ENCODE measurements at places on chromosomes 16 and 17. TPM values are rescaled to one million over a fixed set of nuclear protein-coding genes. Genes with fewer than 3 reads are reported as not detected.

GRCh38 chr17:44604116-44604761 lies 47.0 kb downstream of the FZD2 start:
- DNase-seq = no peak

DNA sequence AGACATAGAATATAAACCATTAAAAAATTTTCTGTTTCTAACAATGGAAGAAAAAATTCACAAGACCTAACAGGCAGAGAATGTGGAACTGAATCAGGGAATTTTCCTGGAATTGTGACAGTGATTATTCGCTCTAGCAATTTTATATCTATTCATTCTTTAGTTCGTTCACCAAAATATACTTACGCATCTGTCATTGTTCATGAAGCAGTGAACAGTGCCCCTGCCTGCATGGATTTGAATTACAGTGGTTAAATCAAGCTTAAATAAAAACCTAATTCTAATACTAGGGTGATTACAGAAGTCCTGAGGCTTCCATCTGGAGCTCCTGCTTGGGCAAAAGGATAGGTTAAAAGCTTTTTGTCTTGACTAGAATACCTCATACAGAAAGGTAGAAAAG lies 48.6 kb downstream of the ABCA8 start:
- DNase-seq = peak; percentile 30

- no peak for DNase-seq
Observed at GRCh38 chr17:62791235-62791734, 16.8 kb downstream of the MARCHF10 start.

GRCh38 chr17:69967910-69968411 lies 107.1 kb upstream of the KCNJ16 start:
- DNase-seq = peak; percentile 84

GRCh38 chr17:75366432-75366831 lies 39.0 kb downstream of the GRB2 start:
- no peak for DNase-seq

GRCh38 chr17:38877130-38877851 lies 7.4 kb downstream of the LASP1 start:
- DNase-seq = no peak

DNA sequence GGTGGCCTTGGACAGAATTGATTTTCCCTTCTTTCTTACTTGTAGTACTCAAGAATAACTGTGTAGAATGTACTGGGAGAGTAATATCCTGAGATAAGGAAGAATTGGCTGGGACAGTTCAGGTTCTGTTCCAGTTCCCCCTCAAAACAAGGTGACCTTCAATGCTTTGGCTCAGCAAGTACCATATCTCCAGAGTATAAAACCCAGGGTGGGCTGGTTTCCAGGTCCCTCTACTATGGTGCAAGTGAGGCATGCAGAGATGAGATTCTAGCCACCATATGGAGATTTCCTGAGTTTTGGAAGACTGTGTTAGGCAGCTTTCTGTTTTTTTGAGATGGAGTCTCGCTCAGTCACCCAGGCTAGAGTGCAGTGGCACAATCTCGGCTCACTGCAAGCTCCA lies 18.1 kb upstream of the DLX3 start:
- no peak for DNase-seq

DNA sequence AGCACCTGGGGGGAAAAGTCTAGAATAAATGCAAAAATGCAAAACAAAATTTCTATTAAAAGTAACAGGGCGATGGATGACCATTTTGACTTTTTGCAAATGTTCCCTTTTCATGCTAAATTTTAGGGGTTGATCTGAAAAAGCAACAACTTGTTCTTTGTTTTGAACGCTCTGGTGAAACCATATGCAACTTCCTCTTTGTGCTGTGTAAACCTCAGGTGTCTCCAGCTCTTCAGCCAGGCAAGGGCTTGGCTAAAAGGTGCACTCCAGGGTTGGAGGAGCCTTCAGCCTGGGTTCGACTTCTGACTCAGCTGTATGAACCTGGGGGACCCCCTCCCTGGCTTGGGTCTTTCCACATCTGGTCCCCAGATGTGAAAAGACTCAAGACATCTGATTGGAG lies 9.5 kb downstream of the IRF8 start:
- DNase-seq = no peak

The CCL2 gene
- 102 TPM for total RNA-seq

The UTS2R gene
- total RNA-seq = not detected

The MYOCD gene
- total RNA-seq = 0.25 TPM

The MARVELD3 gene
- total RNA-seq = 0.51 TPM

Measured in dermis microvascular lymphatic vessel endothelial cell (primary cell).